ENCODE measurements at places on chromosomes 16 and 17. TPM values are rescaled to one million over a fixed set of nuclear protein-coding genes. Genes with fewer than 3 reads are reported as not detected.

GRCh38 chr16:9327253-9327652 lies 235.8 kb downstream of the HAPSTR1 start:
- no peaks in the 10 kb centered on the region for H3K27me3 ChIP-seq
- no peak overlapping the region for H3K27ac ChIP-seq
- DNase-seq, result no peak
- no peaks in the 10 kb centered on the region for H3K4me1 ChIP-seq
- no peak overlapping the region for H3K4me3 ChIP-seq

GRCh38 chr17:56665864-56666263 lies 72.4 kb downstream of the NOG start:
- no peaks in the 10 kb centered on the region for H3K4me1 ChIP-seq
- DNase-seq, result no peak
- no peak overlapping the region for H3K4me3 ChIP-seq
- H3K27ac ChIP-seq, result no peak overlapping the region
- H3K36me3 ChIP-seq, result no peaks in the 10 kb centered on the region
- peaks cover 40% of the 10 kb centered on the region for H3K27me3 ChIP-seq

GRCh38 chr17:37438141-37438540 lies 31.5 kb downstream of the TADA2A start:
- H3K4me1 ChIP-seq, result peaks cover 4% of the 10 kb centered on the region
- no peaks in the 10 kb centered on the region for H3K27me3 ChIP-seq
- no peak for DNase-seq
- peaks cover 26% of the 10 kb centered on the region for H3K36me3 ChIP-seq
- no peak overlapping the region for H3K27ac ChIP-seq
- H3K4me3 ChIP-seq, result no peak overlapping the region

- H3K4me1 ChIP-seq, result peaks cover 8% of the 10 kb centered on the region
- H3K27ac ChIP-seq, result no peak overlapping the region
- DNase-seq, result peak; percentile 24
- H3K36me3 ChIP-seq, result peaks cover 13% of the 10 kb centered on the region
- H3K27me3 ChIP-seq, result no peaks in the 10 kb centered on the region
Measured at GRCh38 chr17:18920911-18921441, 31.0 kb upstream of the SLC5A10 start.

- DNase-seq, result no peak
- peaks cover 13% of the 10 kb centered on the region for H3K36me3 ChIP-seq
- H3K4me1 ChIP-seq, result no peaks in the 10 kb centered on the region
- no peak overlapping the region for H3K4me3 ChIP-seq
Measured at GRCh38 chr17:80009391-80010282, 26.0 kb downstream of the TBC1D16 start.

GRCh38 chr17:50945779-50946222 lies 79.6 kb upstream of the TOB1 start:
- H3K4me3 ChIP-seq, result no peak overlapping the region
- no peaks in the 10 kb centered on the region for H3K36me3 ChIP-seq
- H3K27me3 ChIP-seq, result no peaks in the 10 kb centered on the region

METTL2A gene
- 12.0 TPM for polyA plus RNA-seq

CSH1 gene
- polyA plus RNA-seq, result not detected

FADS6 gene
- polyA plus RNA-seq, result not detected

FOXJ1 gene
- polyA plus RNA-seq, result 0.05 TPM
